AG10803 (cell line): ENCODE measurements at places on chromosomes 11 and 22.
A peak's percentile ranks its signal among the peaks of the same experiment; 100 is the strongest.

DNA sequence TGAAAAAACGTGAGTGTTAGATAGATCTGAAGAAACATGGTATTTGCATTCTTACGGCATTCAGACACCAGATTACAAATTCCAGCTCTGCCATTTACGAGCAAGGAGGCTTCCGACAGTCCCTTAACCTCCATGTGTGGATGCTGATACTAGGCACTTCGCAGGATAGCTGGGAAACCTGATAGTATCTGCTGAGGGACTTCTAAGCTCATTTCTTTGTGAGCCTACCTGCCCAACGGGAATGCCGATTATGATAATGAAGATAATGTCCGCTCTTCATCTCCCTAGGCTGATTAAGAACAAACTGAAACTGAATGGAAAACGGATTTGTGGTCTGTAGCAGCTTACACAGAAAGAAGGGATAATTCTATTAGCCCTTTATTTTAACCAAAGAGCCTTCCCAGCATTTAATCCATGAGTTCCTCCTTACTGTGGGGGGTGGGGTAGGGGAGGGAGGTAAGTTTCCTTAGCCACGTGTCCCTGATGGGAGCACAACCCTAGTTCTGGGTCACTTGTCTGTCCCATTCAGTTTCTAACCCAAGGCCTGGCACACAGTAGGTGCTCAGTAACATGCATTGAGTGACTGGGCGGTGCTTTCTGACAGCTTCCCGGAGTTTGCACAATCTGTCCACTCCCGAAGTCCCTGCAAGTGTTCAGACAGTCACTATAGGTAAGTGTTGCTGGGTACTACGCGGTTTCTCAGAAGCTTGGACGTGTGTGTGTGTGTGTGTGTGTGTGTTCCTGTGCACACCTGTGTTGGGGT is 39.2 kb downstream of the CD6 start:
- no peak for DNase-seq

- DNase-seq: no peak
These were observed 579.7 kb upstream of the CCDC90B start for GRCh38 chr11:83865636-83866461.

- no peak for DNase-seq
These were observed 59.3 kb upstream of the ANO1 start for GRCh38 chr11:70018816-70019215.

GRCh38 chr22:19687561-19688300 is 26.6 kb upstream of the SEPTIN5 start:
- DNase-seq: peak; percentile 24
